ENCODE measurements at places on chromosomes 13 and 19.

GRCh38 chr19:38386971-38387549 is 774 bp downstream of the GGN start:
- no peak for DNase-seq

- DNase-seq, result no peak
These were observed 34.1 kb downstream of the SMAD9 start for GRCh38 chr13:36885901-36886300.

DNA sequence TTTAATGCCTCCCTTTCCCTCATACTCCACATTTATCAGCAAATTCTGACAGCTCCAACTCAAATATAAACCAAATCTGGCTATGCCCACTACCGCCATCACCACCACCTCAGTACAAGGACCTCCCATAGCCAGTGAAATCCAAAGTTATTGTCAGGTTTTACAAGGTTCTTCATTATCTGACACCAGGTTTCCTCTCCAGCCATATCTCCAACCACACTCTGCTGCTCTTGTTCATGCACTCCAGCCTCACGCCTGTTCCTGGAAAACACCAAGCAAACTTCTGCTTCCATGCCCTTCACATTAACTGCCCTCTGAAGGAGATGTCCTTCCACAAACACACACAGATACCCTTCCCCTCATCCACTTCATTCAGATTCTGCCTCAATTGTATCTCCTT is 102.2 kb upstream of the MIR17HG start:
- DNase-seq, result no peak

DNA sequence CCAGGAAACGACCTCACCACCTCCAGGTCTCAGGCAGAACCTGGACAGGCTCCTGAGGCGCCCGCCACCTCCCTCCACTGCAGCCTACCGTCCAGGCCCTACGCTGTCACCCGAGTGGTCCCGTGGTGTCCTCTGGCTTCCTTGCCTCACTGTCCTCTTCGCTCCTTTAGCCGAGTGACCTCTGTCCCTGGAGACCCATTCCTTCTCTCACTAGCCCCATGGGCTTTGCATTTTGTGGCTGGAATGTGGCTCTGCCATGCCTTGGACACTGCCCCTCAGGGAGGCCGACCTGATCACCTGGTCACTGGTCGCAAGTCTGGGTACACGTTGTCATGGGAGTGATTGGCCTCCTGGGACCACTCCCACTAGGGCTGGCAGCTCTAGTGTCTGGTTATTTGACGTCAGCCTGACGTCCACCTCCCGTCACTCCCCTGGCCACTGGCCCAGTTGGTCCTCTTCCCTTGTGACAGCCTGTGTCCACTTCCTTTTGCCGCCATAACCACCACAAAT is 17.9 kb downstream of the SLC25A42 start:
- no peak for DNase-seq

DNA sequence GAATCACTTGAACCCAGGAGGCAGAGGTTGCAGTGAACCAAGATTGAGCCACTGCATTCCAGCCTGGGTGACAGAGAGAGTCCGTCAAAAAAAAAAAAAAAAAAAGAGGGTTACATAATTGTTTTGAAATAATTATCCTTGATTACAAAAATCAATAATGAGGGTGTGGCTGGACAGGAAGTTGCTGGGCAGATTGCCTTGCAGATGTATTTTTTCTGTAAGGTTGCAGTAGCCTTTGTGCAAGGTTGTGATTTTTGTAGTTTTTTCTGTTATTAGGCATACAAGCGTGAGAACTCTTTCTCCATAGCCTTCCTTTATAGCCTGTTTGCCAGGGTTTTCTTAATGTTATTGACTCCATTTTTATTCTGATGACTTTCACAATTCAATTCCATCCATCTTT is 40.7 kb upstream of the SIN3B start:
- DNase-seq, result no peak

DNA sequence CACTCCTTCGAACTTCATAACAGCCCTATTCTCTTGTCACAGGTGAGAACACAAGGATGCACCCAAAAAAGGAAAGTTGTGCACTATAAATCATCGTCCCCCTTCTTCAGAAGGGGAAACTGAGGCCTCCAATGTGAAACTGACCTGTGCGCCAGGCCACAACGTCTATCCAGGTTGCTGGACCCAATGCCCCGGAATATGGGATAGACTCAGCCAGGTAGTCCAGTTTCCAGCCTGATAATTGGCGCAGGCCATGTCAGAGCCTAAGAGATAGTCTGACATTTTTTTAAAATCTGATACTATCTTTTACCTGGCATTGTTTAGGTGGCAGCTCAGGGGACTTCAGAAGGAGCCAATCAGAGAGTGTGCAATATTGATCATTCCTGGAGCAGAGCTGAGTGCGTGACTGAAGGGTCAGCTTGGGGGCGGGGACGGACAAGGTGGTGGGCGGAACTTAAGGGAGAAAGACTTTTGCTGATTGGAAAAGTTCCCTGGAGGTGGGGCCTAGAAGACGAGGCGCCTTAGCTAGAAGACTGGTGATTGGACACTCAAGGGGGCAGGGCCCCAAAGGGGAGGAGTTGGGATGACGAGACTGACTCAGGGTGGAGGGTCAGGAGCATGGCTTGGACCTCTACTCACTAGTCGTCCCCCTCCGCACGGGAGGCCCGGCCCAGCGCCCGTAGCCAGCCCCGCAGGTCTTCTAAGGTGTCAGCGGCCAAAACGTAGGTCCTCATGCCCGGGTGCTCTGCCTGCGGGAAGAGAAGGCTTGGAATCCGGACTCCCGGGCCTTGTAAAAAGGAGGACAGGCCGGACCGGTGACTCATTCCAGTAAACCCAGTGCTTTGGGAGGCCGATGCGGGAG is 8.5 kb downstream of the PLEKHA4 start:
- no peak for DNase-seq

DNA sequence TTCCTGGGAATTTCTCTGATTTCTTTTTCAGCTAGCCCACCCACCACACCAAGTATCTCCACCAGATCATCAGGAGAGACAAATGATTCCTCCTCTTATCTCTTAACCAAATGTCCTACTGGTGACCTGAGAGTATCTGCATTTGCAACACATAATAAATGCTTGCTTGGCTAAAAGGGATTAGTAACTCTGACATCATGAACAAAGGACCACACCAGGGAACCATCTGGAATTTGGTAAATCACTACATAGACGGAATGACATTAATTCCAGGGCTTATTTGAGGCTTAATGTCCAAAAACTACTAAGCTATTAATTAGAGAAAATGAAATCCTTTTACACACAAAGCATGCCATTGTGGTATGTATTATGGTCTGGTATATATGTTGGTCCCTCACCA is 139.0 kb downstream of the RAP2A start:
- no peak for DNase-seq

GRCh38 chr13:50684366-50684765 is 159.1 kb downstream of the DLEU7 start:
- DNase-seq, result no peak

- DNase-seq, result no peak
These were observed 2.8 kb upstream of the ADGRE3 start for GRCh38 chr19:14677464-14677863.

- no peak for DNase-seq
These were observed 262.1 kb downstream of the PCDH9 start for GRCh38 chr13:66967811-66968597.

GRCh38 chr19:53960187-53960586 is 2.5 kb upstream of the CACNG8 start:
- DNase-seq, result no peak

DNA sequence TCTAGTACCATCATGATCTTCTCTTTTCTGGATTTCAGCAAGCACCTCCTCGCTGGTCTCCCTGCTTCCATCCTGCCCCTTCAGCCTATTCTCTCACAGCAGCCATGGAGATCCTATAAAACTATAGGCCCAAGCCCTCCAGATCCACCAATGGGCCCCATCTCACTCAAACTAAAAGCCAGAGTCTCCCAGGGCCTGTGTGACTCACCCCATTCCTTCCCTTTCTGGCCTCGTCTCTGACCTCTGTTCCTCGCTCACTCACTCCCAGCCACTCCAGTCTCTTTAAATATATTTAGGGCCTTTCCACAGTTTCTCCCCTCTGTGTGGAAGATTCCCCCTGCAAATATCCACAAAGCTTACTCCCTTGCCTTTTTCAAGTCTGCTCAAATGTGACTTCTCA is 89.7 kb downstream of the HSPH1 start:
- no peak for DNase-seq

DNA sequence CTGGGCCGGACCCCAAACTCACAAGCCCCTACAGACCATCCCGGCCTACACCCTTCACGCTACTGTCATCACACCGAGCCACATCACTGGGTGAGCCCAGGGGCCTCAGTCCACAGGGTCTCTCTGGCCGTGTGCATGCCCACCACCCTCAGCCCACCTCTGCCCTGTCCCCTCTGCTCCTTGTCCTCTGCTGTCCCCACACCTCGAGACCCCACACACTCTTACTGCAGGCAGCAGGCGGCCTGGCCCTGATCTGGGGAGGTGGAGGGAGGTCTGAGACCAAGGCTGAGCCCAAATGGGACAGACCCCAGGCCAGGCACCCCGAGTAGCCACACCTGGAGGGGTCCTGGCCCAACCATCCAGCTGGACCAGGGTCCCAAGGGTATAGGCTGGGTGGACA is 35.2 kb downstream of the PEPD start:
- DNase-seq, result no peak

- no peak for DNase-seq
These were observed 651.2 kb downstream of the SLITRK6 start for GRCh38 chr13:85148009-85148408.

- no peak for DNase-seq
These were observed 12.9 kb downstream of the TBC1D4 start for GRCh38 chr13:75469047-75469446.

- no peak for DNase-seq
These were observed 219.6 kb downstream of the RAP2A start for GRCh38 chr13:97653443-97654140.

DNA sequence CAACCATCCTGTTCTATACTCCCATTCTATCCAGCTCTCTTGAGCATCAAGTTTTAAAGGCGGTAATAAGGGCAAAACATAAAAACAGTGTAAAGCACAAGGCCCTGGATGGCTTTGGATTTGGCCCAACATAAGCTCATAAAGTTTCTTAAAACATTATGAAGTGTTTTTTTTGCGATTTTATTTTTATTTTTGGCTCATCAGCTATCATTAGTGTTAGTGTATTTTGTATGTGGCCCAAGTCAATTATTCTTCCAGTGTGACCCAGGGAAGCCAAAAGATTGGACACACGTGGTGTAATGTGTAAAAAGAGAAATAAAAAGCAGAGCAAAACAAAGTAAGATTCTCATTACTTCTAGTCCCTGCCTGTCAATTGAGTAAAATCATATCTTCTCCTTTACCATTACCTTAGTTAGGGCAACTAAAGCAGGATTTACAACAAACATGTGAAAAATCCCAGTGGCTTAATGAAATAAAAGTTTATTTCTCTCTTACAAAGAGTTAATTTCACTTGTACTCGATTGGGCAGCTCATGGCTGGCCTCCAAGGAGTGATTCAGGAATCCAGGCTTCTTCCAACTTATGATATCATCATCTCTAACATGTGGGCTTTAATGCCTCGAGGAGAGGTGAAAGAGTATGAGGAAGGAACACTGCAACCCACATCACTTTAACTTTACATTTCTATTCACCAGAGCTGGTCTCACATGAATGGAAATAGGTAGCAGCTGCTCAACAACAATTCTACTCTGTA is 725.2 kb upstream of the SLITRK1 start:
- no peak for DNase-seq

- DNase-seq, result no peak
These were observed 196.5 kb downstream of the GPC6 start for GRCh38 chr13:93422980-93423543.

GRCh38 chr19:19319732-19320360 is 463 bp downstream of the SUGP1 start:
- no peak for DNase-seq

DNA sequence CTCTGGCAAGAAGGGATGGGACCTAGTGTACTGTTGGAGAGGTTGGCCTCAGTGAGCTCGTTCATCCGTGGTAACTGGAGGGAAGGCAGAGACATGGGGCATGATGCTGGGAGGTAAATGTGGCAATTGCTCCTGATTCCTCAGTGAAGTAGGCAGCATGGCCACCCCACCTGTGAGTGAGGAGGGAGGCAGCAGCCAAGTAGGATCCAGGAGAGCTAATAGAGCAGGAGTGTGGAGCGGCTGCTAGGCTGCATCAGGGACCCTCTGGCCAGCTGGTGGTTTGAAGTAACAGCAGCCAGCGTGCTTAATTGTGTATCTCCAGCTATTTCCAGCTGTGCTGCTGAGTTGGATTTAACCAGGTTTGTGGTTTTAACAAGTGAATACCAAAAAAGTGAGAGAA is 24.7 kb downstream of the TM9SF2 start:
- DNase-seq, result no peak

GRCh38 chr19:543910-544608 is at the start of gene GZMM:
TSS of gene GZMM (plus strand) at chr19:544053. CDS start at chr19:544072, 19 bp downstream.
- no peak for DNase-seq

DNA sequence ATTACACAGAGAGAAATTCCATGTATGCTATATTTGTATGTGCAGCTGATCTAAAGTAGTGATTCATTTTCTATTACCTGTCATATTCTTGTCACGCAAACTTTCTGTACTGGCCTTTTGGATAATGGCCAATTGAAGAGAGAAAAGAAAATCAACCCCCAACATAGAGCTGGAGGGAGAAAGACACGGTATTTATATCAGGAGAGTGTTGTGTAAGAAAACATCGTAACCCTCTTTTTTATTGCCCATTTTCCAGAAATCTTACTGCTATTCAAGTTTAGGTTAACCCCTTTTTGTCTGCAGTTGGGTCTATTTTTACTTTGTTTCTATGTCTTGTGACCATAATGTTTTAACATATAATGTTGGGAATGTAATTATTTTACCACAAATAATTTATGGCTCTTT is 27.9 kb downstream of the DGKH start:
- DNase-seq, result no peak

- DNase-seq, result no peak
These were observed 9.9 kb downstream of the ZNF611 start for GRCh38 chr19:52724701-52725514.

DNA sequence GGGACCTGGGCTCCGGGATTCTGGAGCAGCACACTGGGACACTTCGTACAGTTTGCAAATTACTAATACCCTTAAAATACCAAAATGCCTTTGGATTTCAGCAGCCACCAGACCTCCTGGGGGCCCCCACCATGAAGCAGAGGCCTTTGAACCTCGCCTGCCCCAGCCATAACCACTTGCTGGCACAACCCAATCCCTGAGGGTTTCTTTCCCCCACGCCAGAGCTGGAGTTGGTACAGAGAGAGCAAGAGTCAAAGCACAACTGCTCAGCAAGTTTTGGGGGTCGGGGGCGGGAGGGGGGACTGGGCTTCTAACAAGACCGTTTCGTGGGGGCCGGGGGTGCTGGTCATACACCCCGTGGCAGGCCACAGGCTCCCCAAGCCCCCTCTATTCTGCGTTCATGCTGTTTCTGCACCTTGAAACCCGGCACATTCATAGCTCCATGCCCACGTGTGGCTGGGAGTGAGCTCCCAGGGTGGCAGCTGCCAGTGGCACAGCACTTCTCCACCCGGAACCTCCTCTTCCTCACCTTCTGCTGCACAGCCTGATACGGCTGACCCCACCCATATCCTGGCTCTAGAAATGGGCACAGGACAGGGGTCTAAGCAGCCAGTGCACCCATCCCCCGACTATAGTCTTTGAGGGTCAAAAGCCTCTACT is 17.1 kb downstream of the PLEKHF1 start:
- no peak for DNase-seq

Data from NCI-H1048 (cell line).